ENCODE measurements at places on chromosomes 12 and 14.

DNA sequence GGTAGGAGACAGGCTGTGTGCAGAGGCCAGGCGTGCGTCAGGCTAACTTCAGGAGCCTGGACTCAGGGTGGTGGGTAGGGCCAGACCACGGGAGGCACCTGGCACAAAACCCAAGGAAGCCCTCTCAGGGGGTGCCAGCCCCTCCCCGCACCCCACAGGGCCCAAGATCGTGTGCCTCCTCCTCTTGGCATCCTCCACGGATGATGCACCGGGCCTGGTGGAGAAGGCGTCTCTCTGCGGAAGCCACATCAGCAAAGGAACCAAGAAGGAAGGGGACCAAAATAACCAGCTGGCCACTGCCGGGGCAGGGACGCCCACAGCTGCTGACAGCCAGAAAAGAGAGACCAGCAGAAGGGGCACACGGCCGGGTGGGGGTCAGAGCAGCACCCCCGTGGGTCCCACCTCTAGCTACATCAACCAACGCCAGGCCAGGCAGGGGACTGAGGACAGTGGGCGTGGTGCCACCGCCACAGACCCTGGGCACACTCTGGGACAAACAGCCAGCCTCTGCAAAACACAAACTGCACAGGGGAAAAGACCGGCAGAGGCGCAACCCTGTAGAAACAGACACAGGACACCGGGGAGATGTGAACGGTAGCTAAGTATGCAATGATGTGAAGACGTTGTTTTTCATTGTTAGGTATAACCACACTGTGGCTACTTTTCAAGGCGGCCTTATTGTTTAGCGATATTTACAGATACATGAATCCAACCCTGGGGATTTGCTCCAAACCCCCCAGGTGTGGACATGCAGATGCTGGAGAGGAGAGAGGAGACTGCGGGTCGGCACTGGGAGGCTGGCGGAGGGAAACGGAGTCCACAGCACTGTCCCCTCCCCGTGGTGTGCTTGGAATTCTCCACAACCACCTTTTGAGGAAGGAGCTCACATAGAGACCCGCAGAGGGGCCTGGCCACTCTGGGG is 26.1 kb upstream of the C14orf180 start:
- DNase-seq: no peak

GRCh38 chr14:105878125-105878524 is 351.7 kb downstream of the TMEM121 start:
- DNase-seq: no peak

DNA sequence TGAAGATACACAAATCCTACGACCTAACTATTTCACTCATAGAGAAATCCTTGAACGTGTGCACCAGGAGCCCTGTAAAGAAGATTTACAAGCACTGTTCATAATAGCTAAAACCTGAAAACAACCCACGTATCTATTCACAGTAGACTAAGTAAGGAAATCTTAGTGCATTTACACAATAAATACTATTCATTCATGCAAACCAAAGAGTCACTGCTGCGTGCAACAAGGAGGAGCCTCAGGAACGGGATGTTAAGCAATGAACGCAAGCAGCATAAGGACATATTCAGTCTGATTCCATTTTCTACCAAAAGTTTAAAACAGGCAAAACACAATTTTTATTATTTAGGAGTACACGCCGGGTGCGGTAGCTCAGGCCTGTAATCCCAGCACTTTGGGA is 176.6 kb downstream of the TTC7B start:
- DNase-seq: no peak

DNA sequence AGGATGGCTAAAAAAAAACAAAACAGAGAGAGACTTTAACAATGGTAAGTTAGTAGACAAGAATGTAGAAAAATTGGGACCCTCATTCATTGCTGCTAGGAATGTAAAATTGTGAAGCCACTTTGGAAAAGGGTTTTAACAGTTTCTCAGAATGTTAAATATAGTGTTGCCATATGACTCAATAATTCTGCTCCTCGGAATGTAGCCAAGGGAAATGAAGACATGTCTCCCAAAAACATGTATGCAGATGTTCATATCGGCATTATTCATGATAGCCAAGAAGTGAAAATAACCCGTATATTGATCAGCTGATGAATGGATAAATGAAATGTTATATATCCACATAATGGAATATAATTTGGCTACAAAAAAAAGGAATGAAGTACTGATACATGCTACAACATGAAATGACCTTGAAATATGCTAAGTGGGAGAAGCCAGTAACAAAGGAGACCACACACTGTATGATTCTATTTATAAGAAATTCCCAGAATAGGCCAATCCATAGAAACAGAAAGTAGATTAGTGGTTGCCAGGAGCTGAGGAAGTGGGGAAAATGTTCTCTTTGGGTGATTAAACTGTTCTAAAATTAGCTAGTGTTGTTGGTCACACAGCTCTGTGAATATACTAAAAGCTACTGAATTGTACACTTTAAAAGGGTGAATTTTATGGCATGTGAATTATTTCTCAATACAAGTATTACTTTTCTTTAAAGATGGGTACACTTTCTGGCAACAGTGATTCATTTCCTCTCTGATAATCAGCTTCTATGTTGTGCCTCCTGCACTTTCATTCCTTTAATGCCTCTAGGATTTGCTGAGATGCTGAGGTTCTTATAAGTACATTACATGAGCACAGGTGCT is 132.5 kb downstream of the DAAM1 start:
- peak; percentile 85 for DNase-seq

GRCh38 chr12:94621662-94622359 is 28.5 kb downstream of the TMCC3 start:
- peak; percentile 80 for DNase-seq

Measured in dermis blood vessel endothelial cell (primary cell).